ENCODE measurements at places on chromosomes 2 and 18.
A peak's percentile ranks its signal among the peaks of the same experiment; 100 is the strongest.

DNA sequence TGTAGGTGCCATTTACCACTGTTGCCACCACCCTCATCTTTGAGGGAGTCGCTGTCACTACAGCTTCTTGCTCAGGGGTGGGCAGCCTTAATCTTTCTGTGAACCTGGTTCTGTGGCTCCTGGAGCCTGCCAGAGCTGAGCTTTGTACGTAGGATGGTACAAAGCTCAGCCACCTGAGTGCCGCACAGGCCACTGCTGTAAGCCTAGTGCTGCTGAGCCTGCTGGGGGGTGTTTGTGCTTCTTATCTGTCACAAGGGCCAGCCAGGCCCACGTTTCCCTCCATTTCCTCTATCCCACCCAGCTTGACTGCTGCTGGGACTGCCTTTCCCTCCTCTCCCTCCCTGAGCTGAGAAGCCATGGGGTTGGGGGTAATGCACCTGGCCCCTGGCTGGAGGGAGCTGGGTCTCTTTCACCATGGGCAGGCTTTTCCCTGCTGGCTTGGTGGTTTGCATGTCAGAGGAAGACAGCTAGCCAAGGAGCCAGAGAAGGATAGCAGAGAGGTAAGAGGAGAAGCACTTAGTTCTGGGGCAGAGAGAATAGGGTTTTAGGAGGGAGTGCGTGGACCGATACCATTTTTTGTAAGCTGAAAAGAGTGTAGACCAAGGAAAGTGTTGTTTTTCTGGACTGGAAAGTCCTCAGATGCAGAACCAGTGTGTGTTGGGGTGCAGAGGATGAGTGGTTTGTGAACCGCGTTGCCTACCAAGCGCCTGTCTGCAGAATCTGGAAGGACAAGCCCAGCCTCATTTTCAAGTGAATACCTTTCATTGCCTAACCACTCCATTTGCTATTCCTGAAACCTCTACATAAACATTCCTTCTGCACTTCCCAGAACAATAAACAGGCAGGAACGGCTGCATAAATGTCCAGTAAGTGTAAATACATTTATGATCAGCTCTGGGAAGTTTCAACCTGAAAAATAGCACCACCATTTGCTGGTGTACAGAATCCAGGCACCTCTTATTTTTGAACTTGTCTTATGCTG, 45.1 kb upstream of the FHL2 start:
- no peak for DNase-seq

- DNase-seq, result peak; percentile 30
Measured at GRCh38 chr2:105143467-105144151, 97.9 kb upstream of the GPR45 start.

DNA sequence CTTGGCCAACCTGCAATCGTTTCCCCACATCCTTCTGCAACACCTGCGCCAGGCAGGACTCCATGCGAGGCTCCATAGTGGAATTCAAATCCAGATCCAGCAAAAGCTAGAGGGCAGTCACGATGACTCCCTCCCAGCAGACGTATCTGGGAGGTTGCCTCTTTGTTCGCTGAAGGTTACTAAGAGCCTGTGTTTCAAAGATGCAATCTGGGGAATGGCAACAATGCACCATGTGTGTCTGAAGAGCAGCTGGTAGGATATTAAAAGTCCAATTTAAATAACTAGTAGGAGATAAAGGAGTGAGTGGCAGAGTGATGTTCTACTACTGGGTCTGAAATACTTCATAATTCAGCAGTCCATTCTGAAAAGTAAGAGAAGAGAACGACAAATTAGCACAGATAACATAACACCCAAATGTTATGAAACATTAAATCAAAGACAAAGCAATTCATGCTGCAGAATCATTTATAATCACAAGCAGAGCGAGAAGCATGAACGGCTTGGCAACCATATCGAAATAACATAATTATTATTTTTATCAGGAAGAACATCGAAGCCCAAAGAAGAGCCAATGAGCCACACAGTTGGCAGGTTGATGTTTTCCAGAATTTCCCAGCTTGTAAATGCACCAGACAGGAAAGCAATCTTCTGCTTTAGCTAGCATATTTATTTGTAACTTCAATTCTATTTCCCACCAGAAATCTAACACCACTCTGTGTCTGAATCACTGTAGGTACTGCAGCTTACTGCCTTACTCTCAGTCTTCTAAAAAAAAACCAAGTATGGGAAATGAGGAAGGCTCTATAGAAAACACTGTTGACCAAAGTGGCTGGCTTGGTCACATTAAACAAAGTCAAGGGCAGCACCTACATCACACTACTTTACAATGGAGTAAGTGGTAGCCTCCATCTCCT, 43.2 kb downstream of the CLASP1 start:
- DNase-seq, result no peak

DNA sequence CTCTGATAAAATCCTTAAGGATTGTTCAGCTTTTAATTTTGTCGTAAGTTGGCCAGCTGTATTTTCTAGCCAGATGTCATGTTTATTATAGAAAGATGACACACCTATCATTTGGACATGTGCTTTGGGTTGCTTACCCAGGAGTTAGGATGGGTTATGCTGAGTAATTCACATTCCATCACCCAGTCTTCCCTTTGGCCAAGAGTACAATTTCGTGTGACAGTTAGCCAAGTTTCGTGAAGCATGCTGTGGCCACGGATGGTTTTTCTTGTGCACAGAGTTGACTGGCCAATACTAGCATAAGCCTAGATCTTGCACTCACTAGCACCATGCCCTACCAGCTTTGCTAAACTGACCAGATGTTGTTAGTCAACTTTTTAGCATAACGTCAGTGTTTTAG, 5.8 kb downstream of the MAPRE3 start:
- DNase-seq, result no peak

- DNase-seq, result peak; percentile 33
Measured at GRCh38 chr2:42296226-42296625, 64.8 kb downstream of the COX7A2L start.

DNA sequence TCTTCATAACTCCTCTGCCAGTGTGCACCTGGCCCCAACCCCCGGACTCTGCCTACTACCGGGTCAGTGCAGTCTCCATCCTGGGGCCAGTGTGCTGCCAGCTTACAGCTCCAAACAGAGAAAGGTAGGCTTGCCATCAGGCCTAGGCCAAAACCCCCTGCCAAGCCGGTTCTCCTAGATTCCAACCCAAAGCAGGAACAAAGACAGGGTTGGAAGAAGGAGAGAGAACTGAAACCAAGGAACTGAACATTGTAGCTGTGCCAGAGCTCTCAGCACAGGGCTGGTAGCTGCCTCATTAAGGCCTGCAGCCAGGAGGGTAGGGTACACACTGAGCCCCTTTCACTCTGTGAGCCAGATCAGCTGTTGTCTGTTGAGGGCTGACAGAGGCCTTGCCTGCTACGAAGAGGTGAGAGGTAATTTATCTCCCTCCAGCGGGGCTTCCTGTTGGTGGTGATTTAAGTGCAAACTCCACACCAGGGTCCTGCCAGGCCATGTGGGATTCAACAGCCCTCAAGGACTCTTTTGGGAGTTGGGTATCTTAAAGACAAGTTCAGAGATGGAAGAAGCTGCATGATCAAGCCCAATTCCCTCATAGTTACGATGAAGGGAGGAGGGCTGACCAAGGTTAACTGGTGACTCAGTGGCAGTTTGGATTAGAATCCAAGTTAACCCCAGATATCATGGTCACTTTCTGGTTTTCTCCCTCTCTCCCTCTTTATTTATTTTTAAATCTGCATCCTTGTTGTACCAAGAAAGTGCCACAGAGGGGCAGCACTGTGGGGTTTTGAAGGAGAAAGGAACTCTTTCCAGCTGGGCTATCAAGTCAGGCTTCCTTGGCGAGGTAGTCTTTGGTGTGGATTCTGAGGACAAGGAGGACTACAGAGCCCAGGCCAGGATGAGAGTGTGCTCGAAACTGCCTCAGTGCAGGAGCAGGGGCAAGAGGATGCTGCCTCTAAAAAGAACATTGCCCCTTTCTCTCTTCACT, 48.1 kb downstream of the CYRIA start:
- no peak for DNase-seq

Data from CD4-positive, alpha-beta T cell treated with Interleukin-12 subunit alpha and Interleukin-12 subunit beta, for 1 hour (primary cell).